ENCODE measurements at places on chromosomes 2 and 18.

- DNase-seq: no peak
These were observed 124.3 kb downstream of the ICOS start for GRCh38 chr2:204060841-204061240.

GRCh38 chr2:29755829-29756228 is 165.6 kb downstream of the ALK start:
- DNase-seq: no peak

DNA sequence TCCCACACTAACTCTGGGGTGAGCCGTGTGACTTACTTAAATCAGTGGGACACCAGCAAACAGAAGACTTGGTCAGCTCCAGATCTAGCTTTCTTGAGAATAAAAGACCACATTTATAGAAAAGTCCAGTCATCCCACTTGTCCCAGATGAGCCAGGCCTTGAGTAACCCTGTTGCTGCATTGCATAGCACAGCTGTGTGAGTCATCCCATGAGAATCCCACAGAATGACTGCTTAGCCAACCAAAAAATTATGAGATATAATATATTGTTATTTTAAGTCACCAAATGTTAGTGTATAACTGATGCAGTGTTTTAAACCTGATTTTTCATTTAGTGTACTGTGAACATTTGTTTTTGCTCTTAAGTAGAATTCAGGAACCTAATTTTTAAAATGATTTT is 94.2 kb upstream of the FSHR start:
- DNase-seq: peak; percentile 43

DNA sequence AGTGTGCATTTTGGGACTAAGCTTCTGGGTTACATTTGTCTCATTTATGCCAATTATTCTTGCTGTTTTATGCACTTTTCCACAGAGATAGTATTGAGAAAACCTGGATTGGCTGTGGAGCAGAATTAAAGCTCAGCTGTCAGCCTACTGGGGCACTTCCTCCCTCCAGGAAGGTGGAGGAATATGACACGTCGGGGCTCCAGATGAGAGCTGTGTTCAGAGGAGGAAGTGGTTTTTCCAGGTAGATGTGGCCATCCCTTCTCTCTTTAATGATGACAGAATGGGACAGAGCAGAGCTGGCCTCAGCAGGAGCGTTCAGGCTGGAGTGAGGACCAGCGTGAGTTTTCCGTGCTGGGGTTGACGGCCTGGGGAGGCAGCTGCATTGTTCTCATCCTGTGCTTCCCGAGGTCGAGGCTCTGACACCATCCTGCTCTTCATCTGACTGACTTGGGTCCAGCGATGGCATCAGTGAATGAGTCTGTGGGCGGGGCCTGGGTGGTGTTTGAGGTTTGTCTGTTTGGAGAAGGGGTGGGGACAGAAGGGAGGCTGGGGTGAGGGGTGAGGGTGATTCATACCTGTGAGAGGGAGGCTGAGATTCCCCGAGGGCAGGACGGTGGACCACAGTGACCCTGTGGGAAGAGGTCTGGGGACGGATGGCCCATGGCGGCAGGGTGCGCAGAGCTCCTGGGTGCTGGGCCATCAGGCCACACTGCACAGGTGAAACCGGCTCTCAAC is 207.0 kb downstream of the LDLRAD4 start:
- DNase-seq: no peak

GRCh38 chr18:25595274-25596060 is 243.5 kb upstream of the ZNF521 start:
- DNase-seq: no peak

- DNase-seq: no peak
These were observed 272.5 kb downstream of the TDRD15 start for GRCh38 chr2:21396252-21396651.

- no peak for DNase-seq
These were observed 51.9 kb downstream of the CACNB4 start for GRCh38 chr2:152046940-152047339.

GRCh38 chr18:3596637-3597384 is 146.8 kb downstream of the TGIF1 start:
- DNase-seq: peak; percentile 72

GRCh38 chr2:216689397-216689796 is 6.0 kb downstream of the IGFBP5 start:
- DNase-seq: no peak

- no peak for DNase-seq
These were observed 321.6 kb upstream of the HS6ST1 start for GRCh38 chr2:128640166-128640844.

DNA sequence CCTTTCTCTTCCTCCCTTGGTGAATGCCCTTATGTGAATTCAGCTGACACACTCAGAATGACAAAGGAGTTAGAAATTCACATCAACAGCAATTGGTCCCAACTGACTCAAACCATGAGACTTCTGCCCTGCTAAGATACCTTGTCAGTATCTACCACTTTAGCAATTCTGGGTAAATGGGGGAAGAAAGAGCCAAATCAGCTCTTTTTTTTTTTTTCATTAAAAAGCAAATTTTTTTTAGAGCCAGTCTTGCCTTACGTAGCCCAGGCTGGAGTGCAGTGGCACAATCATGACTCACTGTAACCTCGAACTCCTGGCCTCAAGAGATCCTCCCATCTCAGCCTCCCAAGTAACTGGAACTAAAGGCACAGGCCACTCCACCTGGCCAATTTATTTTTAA is 1.7 kb upstream of the PPP4R1 start:
- DNase-seq: no peak

GRCh38 chr2:186572705-186573104 is 17.2 kb upstream of the ITGAV start:
- no peak for DNase-seq

DNA sequence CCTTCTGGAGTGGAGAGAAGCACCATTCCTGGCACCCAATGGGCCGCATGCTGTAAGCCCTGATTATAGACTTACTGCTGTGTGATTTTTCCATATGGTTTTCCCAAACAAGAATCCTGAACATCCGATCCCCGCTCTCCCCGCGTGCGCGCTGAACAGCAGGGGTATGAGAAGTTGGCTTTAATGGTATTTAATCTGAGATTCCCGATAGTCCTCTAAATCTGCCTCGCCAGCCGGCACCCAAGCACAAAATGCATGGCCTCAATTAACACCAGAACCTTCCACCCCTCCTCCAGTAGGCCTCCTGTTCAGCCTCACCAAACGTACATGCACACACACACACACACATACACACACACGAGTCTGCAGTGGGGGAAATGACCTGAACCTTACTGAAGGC is 480.3 kb downstream of the BCL11A start:
- DNase-seq: no peak

GRCh38 chr2:39642051-39642718 is 23.5 kb upstream of the TMEM178A start:
- DNase-seq: peak; percentile 36

GRCh38 chr2:29066997-29067605 is 7.2 kb downstream of the PCARE start:
- no peak for DNase-seq

GRCh38 chr2:64985447-64985846 is 3.8 kb upstream of the SLC1A4 start:
- DNase-seq: no peak

DNA sequence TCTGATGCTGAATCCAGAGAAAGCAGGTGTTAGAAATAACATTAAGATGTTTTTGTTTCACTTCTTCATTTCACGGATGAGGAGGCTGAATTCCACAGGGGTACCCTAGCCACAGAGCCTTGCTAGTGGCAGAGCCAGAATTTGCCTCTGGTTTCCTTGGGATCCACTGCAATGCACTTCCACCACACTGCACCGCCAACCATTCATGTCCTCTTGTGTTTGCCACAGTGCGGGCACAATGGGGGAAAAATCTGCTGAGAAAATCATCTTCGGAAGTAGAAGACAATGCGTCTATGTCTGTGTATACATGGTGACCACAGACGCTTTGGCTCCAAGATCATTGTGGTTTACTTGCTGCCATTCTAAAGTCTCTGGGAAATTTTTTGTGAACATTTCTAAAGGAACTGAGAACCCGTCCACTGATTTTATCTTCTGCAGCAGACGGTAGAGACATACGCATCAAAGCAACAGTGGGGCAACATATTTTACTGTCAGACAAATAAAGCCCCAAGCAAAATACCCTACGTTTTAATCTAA is 14.9 kb downstream of the ICOS start:
- no peak for DNase-seq

DNA sequence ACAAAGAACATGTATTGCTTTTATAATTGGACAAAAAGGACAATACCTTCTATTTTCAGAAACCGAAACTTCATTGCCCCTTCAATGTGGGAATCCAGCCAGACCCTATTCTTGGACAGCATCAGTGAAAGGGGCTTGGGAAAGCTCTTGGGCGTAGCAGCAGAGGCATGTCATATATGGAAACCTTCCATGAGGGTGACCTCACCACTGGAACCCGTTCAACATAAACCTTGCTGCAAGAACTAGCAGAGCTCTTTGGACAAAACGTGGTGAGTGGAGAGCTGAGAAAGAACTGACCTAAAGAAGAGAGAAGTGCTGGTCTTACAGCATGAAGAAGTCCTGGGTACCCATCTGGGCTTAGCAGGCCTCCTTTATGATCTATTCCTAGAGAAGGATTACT is 22.7 kb upstream of the ACTG2 start:
- DNase-seq: peak; percentile 88

GRCh38 chr2:203708846-203709396 is 2.5 kb downstream of the CD28 start:
- no peak for DNase-seq

- DNase-seq: no peak
These were observed 144.5 kb downstream of the EXOC6B start for GRCh38 chr2:72681016-72681995.

GRCh38 chr2:46262248-46262938 is 34.8 kb upstream of the EPAS1 start:
- no peak for DNase-seq

- DNase-seq: no peak
These were observed 19.1 kb downstream of the EPB41L3 start for GRCh38 chr18:5524660-5525059.

- no peak for DNase-seq
These were observed 5.2 kb downstream of the HAUS1 start for GRCh38 chr18:46109386-46109785.

DNA sequence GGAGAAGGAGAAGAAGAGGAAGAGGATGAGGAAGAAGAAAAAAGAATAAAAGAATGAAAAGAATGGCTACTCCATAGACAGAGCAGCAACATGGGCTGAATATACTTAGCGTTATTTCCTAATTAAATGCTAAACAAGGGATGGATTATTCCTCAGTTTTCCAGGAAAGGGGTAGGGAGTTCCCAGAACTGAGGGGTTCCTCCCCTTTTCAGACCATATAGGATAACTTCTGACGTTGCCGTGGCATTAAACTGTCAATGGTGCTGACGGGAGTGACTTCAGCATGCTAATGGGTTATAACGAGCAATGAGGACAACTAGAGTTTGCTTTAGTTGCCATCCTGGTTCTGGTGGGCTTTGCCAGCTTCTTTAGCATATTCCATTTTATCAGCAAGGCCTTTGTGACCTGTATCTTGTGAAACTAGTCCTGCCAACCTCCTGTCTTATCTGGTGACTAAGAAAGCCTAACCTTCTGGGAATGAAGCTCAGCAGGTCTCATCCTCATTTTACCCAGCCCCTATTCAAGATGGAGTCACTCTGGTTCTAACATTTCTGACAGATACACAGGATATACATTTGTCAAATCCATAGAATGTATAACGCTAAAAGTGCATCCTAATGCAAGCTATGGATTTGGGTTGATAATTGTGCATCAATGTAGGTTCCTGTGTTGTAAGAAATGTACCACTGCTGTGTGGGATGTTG is 152.3 kb downstream of the MAIP1 start:
- DNase-seq: no peak

All from right hindlimb (tissue), 1 donor.